ENCODE measurements at places on chromosomes 11 and 22.

DNA sequence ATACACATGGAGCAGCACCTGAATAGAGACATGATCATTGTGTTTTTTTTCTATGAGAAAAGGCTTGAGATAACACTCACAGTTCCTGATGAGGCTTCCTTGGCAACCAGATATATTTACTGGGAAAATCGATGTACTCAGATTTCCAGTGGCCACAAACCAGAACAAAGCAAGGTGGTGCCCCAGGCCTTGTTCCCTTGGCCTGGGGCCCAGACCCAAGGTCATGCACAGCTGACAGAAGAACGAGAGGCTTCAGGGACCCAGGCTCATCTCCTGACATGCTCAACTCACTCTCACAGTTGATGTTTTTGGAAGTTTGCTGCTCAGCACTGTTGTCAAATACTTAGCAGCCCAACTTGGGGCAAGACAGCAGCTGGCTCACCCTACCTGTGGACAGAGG is 281.8 kb downstream of the NTM start:
- no peak for DNase-seq

GRCh38 chr11:86069408-86070101 is 671 bp upstream of the PICALM start:
- peak; percentile 92 for DNase-seq

DNA sequence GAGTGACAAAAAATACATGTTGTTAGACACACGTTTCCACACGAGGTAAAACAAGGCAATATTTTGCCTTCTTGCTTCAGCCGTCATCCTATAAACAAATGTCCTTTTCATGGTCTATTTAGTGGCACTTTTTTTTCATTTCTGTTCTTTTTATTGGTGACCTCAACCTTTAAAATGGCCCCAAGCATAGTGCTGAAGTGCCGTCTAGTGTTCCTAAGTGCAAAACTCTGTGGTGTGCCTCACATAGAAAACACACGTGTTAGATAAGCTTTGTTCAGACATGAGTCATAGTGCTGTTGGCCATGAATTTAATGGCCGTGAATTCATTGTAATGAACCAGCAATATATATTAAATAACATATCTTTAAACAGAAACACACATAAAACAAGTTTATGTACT is 15.6 kb downstream of the OVCH2 start:
- no peak for DNase-seq

GRCh38 chr22:35220221-35220620 is 37.1 kb upstream of the HMGXB4 start:
- no peak for DNase-seq

DNA sequence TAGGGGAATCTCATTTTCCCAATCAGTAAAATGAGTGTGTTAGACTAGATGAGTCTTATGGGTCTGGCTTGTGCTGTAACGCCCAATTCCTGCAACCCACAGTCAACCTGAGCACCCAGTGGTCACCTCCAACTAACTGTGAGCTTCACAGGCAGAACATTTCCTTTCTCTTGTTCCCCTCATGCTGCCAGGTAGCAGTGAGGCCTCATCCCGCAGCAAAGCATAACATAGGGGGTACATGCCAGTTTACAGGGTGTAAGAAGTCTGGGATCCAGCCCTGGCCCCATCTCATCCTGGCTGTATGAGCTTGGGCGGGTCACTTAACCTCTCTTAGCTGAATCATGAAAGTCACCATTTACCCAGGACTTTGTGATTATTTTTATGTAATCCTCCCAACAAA is 3.7 kb downstream of the EFEMP2 start:
- DNase-seq = no peak

DNA sequence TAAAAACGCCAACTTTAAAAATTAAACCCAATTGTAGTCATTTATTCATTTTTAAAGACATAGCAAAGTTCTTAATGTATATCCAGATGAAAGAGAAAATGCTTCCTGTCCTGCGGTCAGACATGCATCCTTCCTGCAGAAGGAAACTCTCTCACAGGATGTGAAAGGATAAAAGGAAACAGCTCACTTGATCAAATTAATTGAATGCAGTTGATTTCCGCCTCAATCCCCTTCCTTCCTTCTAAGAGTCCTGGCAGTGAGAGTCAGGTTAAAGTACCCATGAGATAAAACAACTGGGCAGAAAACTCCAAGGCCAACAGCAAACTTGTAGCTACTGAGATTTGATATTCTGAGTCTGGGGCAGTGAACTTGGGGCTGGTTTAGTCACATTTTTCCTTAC is 38.5 kb downstream of the CWC15 start:
- DNase-seq = no peak

DNA sequence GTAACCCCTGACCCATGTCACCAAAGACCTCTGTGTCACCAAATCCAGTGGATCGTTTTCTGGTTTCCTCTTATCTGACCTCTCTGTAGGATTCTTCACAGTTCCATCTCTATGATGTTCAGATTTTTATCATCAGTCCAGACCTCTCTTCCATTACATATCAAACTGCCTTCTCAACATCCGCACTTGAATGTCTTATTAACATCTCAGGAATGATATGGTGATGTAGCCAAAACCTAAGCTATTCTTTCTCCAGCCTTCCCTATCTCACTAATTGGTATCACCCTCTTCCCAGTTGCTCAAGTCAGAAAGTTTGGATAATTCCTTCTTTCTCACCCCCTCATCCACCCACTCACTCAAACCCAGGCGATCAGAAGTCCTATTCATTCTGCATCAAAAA is 13.4 kb downstream of the APLNR start:
- DNase-seq = no peak

- DNase-seq = no peak
Measured at GRCh38 chr11:78363024-78363619, 54.5 kb downstream of the GAB2 start.

DNA sequence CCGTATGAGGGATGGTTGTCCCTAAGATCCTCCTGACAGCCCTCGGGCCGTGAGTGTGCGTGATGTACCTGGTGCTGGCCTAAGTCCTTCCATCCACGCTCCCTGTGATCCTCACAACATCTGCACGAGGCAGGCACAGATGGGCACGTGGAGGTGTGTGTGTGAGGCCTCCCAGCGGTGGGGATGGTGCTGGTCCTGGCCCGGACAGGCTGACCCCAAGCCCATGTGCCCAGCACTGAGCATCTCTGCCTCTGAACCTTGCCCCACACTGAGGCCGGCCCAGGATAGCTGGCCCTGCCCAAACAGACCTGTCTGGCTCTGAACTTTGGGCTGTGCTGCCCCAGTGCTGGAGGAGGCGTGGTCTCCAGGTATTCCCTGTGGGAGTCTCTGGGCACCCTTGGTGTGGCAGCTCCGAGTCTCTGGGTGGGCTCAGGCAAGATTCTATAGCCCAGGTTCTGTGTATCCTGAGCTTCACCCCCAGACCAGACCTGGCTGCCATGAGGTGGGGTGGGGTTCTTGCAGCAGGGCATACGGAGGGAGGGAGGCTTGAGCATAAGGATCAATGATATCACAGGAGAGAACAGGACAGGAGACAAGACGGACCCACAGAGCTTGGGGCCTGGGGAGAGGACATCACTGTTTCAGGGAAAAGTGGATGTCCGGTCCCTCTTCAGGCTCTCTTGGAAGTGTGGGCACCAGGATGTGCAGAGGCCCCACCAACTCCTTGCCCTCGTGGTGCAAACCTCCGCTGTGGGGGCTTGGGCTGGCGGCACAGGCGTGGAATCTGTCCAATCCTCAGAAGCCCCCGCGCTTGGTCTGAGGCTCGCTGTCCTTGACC is 881.8 kb downstream of the BRD1 start:
- no peak for DNase-seq

- DNase-seq = no peak
Measured at GRCh38 chr11:9302448-9302847, 11.9 kb downstream of the TMEM41B start.

DNA sequence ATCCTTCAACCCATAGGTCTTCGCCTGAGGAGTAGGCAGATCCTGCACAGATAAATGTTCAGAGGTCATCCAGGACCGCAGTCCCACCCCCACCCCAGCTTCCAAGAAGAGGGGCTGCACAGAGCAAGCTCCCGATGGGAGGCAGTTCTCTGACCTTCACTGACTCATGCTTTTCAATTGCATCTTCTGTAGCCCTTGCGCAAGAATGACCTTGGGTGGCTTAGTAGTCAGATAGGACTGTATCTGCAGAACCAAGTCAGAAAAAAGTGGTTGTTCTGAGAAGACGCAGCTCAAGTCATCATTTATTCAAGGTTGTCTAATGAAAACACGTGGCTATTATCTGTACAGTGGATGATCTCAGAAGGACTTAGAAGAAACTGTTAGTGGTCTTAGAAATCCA is 16.4 kb upstream of the GRAMD1B start:
- no peak for DNase-seq

DNA sequence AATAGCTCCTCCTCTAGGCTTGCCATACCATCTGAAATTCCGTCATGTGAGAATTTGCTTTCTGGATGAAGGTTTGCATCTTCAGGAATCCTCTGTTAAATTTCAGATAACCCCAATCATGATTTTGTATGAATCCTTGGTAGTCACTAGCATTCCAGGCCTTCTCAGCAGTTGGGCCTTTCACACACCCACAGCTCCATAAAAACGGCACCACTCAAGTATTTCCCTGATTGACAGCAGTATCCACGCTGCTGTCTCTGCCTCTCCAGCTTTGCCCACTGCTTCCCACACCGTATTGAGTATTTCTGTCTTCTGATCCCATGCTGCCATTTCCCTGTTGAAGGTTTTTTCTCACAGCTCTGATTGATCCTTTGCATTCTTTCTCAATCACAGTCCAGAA is 208.7 kb upstream of the NCAM1 start:
- no peak for DNase-seq

DNA sequence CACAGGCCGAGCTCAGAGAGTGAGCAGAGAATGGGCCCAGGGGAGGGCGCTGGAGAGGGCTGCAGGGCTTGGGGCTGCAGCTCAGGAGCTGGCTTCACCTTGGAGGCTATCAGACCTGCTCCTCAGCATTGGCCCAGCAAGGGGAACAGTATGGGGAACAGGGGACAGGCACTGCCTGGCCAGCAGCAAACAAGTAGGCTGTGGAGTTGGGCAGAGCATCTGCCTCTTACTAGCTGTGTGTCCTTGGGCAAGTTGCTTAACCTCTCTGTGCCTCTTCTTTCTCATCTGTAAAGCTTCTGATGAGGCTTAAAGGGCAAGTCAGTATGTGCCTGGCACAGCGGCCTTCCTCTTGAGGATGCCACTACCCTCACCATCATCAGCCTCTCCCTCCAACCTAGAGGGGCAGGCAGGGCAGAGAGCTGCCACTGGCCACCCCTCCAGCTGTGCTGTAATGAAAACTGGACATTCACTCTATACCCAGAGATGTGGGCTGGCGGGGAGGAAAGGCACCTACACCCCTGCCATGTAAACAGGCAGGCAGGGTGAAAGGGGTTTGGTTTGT is 7.5 kb upstream of the CDKN1C start:
- no peak for DNase-seq

DNA sequence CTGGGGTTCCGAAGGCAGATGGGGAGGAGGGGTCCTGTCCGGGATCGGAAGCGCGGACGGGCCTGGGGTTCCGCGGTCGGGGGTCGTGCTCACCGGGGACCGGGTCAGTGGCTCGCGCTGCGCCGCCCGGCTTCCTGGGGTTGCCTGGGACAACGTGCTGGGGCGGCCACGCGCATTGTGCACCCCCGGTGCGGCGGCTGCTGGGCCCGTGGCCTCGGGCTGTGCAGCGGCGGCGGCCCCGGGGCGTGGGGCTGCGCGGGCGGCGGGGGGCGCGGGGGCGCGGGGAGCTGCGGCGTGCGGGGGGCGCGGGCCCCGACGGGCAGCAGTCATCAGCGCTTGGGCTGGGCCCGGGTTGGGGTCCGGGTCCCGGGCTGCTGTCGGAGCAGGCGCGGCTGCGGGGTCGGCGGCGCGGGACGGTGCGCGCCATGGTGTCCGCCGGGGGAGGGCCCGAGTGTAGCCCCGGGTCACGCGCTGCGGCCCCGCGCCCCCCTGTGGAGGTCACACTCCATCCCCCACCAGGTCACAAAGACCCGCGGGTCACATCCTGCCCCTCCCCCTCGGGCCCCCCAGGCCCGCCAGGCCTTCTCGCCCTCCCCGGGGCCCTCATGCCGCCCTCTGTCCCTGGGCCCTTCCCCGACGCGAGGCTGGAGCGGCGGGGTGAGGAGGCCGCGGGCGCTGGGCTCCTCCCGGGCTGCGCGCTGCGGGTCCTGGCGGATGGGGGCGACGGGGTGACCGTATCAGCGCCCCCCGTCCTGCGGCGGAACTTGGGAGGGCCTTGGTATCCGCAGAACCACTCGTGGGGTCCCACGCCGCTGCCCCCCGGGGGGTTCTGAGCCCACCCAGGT is at the start of gene TTLL8:
Gene TTLL8, minus strand, starts transcription at position 238 of the 845 bp plus-strand sequence.
- DNase-seq = no peak

GRCh38 chr22:27684901-27685300 is 116.7 kb downstream of the MN1 start:
- DNase-seq = no peak

DNA sequence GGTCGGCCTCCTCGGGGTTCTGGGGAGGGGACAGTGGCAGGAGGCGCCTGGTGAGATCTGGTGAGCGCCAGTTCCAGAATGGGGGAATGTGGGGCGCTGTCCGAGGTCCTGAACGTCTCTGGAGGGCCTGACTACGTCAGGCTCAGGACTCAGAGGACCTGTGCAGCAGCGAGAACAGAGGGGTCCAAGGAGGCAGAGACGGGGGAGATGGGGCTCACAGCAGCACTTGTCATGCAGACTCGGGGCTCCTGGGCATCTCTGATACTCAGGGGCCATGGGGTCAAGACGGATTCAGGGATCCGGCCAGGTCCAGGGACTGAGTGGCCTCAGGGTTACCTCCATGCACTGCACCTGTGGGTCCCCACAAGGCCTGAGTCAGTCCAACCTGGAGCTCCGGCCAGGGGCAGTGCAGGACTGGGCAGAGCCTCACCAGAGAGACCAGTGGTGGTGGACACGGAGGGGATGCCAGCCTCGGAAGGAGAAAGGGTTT is 92.2 kb downstream of the BRD1 start:
- DNase-seq = no peak

DNA sequence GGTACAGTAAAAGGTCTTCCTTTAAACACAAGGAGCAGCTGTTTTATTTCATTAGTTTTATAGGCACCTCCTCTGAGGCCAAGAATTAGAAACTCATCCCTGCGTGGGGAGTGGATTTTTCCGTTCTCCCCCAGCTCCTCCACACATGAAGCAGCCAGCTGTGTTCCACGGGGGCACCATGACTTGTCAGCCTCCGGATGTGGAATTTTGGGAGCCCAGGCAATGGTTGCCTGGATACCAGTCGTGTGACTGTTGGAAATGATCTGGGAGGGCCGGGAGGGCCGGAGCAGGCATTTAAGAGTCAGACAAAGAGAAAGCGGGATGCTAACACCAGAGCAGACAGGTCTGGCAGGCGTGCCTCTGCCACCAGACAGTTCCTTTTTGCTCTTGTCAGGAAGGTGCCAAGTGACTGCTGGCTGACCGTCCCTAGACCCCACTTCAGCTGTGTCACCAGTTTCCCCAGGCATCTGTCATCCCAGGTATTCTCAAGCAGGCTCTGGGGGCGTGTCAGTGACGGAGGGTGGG is 15.9 kb upstream of the CDC42EP2 start:
- no peak for DNase-seq

All from fibroblast of skin of left biceps (primary cell).